ENCODE measurements at places on chromosomes 16 and 17.

DNA sequence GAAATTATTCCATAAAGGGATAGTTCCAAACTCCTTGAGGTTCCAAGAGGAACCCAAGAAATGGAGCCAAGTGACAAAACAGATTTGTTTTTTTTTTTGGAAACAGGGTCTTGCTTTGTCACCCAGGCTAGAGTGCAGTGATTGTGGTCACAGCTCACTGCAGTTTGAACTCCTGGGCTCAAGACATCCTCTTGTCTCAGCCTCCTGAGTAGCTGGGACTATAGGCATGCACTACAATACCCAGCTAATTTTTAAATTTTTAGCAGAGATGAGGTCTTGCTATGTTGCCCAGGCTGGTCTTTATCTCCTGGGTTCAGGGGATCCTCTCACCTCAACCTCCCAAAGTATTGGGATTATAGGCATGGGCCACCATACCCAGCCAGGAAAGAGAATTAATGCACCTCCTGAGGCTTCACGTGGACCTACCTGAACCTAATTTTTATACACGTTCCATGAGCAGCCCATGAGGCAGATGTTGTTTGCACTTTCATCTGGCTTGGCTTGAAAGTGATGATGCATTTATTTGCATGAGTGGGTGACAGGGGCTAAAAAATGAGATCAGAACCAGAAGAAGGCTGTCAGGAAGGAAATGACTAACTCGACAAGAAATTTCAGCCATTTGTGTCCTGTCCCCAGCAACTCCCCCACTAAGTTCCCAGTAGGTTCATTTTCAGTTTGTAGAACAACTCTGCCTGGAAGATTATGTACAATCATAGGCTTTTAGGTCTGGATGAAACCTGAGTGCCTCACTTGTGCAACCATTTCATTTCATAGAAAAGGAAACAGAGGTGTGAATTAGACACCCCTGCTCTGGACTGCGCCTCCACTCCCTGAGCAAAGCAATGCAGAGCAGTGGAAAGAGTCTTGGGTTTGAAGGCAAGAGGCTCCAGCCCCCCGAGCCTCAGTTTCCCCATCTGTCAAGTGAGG is 10.3 kb upstream of the IRF8 start:
- DNase-seq = no peak

DNA sequence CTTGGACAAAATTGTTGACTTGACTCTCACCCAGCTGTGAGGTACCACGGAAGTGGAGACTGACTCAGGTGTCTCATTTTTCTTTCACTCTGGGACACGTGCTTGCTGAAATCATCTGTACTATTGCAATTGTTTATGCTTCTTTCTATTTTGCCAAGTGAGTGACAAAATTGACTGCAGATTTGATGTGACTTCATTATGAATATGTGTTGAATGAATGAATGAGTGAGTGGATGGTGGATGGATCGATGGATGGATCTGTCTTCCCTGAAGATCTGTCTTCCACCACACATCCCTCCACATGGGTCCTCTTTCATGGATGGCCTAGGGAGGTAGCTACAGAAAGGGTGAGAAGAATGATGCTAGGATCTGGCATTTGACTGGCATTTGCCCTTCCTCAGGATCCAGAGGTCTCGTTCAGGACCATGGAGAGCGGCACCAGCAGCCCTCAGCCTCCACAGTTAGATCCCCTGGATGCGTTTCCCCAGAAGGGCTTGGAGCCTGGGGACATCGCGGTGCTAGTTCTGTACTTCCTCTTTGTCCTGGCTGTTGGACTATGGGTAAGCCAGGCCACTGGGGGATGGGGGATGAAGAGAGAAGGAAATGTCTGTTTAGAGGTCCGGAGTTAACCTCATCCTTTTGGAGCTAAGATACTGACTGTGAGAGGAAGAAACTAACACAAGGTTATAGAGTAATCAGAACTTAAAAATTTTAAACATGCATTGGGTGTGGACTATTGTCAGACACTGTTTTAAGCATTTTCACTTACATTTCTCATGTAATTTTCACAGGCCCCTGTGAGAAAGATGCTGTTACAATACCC is 12.7 kb downstream of the SLC5A11 start:
- DNase-seq = peak; percentile 19

DNA sequence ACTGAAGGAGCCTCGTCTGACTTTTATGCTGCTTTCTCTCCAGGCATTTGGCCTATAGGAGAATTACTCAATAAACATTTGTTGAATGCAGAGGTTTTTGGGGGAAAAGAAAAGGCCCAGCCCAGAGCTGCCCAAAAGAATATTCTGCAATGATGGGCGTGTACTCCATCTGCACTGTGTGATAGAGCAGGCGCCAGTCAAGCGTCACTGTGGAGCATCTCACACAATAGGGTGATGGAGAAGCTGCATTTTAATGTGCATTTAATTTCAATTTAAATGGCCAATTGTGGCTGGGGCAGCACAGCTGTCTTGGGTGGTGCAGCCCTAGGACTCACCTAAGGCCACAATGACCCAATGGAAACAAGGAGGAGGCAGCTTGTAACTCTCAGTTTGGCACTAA is 20.6 kb downstream of the GLYR1 start:
- DNase-seq = no peak

DNA sequence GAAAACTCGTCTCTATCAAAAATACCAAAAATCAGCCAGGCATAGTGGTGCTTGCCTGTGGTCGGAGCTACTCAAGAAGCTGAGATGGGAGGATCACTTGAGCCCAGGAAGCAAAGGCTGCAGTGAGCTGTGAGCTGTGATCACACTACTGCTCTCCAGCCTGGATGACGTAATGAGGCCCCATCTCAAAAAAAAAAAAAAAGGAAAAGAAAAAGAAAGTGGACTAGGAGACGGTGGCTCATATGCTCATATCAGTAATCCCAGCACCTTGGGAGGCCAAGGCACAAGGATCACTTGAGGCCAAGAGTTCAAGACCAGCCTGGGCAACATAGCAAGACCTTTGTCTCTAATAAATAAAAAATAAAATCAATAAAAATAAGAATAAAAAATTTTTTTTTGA is 8.8 kb upstream of the SUMO2 start:
- no peak for DNase-seq

GRCh38 chr16:9380221-9380620 is 288.8 kb downstream of the HAPSTR1 start:
- no peak for DNase-seq

DNA sequence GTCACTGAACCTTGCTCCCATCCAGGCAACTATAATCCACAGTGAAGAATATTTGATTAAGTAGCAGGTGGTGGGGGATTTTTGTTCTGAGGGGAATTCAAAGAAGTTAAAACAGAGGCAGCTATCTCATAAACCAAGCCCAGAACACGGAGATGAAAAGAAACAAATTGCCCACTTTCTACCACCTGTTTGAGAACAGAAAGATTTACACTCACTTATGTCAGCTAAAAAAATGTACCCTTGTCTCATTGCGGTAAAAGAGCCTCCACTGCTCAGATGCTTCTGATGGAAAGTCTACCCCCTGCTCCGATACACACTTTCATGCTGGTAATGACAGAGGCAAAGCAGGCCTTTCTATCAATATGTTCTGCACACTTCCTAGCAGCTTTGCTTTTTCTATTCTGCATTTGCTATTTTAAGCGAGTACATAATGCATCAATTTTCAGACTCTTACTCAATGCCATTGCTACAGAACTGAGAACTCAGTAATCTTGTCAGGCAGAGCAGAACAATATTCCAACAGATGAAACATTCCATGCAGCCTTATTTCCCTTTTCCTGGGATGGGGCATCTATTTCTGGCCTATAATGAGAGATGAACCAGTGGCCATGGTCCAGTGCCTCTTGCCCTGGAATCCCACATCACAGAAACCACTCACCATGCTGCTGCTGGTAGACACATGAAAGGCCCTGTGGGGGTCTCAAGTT is 29.0 kb downstream of the CDK5R1 start:
- no peak for DNase-seq

GRCh38 chr17:40333781-40334448 is 24.9 kb downstream of the RARA start:
- no peak for DNase-seq

GRCh38 chr17:41186872-41187271 is 2.2 kb upstream of the KRTAP4-1 start:
- DNase-seq = no peak

GRCh38 chr17:30926516-30926915 is 4.8 kb downstream of the ADAP2 start:
- DNase-seq = no peak

- DNase-seq = no peak
Measured at GRCh38 chr16:25729188-25729915, 37.6 kb downstream of the HS3ST4 start.
